Urothelium cell line (cell line): ENCODE measurements at places on chromosomes 6 and 20.

- no peak for DNase-seq
These were observed 4.5 kb downstream of the NRN1 start for GRCh38 chr6:6002005-6002847.

GRCh38 chr20:38951611-38952010 is 10.5 kb upstream of the DHX35 start:
- DNase-seq, result no peak

- DNase-seq, result no peak
These were observed 17.2 kb downstream of the SCUBE3 start for GRCh38 chr6:35230950-35231349.

DNA sequence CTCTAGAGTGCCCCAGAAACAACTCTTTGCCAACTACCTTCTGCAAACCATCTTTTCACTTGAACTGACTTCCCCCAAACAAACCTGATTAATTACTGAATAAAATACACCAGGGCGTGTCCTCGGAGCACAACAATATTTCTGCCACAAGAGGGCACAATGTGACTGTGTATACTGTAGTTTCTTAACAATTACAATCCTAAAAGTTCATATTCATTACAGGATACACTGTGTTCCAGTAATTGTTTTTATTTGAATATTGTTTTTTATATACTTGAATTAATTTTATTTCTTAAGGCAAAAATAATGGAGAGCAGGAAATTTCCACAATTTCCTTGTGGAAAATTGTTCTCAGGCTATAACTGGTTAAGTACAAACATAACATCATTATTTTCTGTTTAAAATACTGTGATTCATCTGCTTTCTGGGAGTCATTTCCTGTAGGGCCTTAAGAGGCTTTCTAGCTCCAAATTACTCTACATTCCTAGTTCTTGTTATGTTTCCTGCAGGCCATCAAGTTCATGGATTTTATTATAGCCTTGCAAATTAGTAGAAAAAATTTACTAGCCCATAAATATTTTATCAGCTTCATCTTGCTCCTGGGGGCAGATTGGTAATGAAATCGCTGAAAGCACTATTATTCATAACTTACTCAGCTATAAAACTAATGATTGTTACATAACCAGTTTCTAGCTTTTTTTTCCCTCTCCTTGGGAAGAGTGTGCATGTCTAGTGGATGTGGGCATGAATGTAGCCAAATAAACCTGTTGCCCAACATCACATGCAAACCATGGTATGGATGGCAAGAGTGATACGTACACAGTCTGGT is 51.9 kb upstream of the SLC22A16 start:
- DNase-seq, result peak; percentile 33

GRCh38 chr20:62850333-62850974 is 11.2 kb downstream of the TCFL5 start:
- DNase-seq, result no peak

DNA sequence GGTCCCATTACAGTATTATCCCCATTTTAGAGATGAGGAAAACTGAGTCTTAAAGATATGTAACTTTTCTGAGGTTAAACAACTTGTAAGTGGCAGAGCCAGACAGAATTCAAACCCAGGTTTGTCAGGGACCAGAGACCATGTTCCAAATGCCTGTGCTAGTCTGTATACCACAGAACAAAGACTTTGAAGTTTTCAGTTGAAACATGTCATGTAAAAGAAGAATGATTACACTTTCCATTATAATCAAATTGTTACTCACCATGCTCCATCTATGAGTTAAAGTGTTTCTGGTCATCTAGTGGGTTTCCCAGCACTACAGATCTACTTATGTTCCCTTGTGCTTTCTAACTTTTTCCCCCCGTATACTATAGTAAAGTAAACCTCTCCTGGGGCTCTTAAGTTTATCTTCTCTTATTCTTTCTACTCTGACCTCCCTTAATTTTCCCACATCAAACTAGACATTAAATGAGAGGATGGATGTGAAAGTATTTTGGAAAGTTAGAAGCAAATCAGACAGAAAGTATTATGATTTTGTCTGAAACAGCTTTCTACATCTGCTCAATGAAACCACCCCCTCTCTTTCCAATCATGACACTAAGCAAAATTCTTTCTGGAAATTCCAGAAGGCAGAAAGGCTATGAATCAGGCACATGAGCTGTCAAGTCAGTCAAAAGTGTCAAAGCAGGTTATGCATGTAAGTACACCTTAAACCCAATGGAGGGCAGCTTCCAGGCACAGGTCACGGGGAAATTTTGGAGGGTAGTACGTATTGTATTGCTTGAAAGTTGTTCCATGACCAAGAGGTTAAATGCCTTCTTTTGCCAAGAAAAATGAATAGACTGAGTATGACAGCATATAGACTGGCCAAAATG is 132.7 kb upstream of the MAP3K7 start:
- no peak for DNase-seq

DNA sequence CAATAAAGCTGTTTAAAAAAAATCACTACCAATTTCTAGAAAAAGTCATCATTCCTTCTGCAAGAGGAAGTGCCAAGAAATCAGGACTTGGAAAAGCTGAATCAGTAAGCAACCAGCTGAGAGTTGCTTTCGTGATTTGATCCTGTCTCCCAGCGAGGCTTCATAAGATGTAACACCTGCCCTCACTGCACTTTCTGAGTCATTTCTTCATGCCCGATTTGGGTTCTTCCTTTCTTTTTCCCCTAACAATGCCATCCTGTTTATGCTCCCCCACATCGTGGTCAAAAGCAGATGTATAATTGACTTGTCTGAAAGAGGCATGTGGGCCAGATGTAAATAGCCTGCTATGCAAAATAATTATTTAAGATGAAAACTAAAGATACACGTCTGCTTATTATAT is 52.1 kb downstream of the RIPOR2 start:
- no peak for DNase-seq

DNA sequence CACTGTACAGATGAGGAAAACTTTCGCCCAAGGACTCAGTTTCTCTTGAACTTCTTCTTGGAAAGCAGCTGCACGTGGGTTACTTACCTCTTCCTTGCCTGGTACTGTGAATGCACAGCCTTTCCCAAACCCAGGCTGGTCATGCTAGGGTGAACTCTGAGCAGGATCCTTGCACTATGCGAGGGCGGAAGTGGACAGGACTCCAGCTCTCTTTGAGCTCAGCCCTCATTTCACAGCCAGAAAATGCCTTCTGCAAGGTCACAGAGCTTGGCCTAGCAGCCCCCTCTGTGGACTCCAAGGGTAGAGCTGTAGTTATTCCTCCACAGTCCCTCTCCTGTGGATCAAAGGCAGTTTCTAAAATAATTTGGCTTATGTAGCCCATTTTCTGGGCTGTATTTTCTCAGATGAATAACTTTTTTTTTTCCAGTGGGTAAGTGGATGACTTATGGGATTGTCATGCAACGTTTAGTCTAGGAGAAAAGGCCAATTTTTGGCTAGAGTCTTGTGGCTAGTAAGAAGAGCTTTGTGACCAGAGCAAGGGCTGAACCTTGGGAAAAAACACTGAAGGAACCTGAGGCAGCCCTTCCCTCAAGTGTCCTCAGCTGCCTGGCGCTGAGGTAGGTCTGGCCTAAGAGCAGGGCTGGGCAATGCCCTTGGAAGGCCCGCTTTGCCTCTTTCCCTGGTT is 172.7 kb downstream of the SCP2D1 start:
- no peak for DNase-seq

GRCh38 chr6:45587229-45588060 is 209.7 kb upstream of the SUPT3H start:
- DNase-seq, result no peak

- DNase-seq, result peak; percentile 40
These were observed 41.5 kb upstream of the KCNQ5 start for GRCh38 chr6:72580281-72580940.

- no peak for DNase-seq
These were observed 86.0 kb upstream of the IYD start for GRCh38 chr6:150282806-150283205.

DNA sequence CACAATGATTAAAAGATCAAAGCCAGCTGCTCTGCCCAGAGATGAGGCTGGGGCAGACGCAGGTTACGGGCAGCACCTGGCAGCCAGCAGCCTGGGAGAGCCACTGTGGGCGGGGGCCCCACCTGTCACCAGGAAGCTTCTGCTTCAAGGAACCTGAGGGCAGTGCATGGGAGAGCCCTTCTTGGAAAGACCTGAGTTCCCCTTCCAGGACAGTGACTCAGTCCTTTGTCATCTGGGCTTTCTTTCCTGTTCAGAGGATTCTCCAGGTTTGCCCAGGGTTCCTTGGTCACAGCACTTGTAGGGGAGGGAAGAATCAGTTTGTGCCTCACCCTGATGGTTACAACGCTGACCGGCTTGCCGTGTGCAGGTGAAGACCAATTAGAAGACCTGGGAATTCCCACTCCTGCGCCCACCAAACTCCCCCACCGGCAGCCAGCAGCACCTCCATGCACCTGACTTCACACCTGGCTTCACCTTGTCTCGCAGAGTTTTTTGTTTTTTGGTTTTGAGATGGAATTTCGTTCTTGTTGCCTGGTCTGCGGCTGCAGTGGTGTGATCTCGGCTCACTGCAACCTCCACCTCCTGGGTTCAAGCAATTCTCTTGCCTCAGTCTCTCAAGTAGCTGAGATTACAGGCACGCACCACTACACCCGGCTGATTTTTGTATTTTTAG is 2.0 kb downstream of the ZBP1 start:
- peak; percentile 82 for DNase-seq

DNA sequence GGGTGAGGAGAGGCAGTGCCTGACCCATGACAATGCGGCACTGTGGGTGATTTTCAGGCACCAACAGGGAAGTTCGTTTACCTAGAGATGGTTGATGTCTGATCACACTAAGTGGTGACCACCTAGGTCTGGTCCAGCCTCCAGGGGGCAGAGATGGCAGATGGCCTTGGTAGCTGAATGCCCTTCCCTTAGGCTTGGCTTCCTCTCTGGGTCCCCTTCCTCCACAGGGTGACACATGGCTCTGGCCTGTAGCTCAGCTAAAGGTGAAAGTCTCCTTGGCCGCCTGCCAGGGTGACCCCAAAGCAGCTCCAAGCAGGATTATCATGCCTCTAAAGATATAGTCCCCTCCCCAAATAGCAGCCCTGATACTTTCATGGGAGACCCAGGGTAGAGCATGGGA is 6.4 kb downstream of the GDAP1L1 start:
- no peak for DNase-seq

DNA sequence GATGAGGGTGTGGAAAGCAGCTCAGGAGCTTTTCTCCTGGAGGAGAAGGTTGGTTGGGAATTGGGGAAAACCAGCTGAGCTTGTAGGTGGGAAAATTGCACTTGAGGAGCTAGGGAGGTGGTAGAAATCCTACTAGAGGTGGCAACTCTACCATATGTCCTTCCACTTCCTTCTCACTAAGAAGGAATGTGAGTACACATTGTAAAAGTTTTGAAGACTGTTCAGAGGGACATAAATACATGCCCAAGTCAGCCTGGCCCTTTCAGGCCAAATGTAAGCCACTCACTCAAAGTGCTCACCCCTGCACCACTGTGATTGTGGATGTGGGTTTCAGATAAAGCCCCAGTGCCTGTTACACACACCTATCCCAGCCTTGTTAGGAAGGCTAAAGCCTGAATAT is 290.5 kb upstream of the PLCB4 start:
- no peak for DNase-seq

- no peak for DNase-seq
These were observed 17.6 kb upstream of the CDKN1A start for GRCh38 chr6:36660771-36661471.

GRCh38 chr6:136726837-136727557 is 65.3 kb downstream of the MAP3K5 start:
- DNase-seq, result no peak

DNA sequence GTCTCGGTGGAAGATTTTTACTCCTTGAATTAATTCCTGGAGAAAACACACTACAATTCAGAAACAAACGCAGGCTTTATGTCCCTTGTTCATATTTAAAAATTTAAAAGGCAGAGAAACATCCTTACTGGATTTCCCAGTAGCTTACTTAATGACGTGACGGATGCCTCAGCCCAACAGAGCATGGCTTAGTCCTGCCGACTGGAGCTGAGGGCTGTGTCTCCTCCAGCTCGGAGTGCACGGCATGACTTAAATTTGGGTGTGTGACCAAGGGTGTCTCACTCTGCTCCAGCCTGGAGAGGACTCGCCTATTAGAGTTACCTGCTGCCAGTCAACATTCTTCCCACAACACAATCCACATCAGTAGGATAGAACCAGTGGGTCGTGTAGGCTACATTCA is 107.1 kb downstream of the PSMB1 start:
- DNase-seq, result no peak

GRCh38 chr6:109865968-109866367 is 112.1 kb upstream of the GPR6 start:
- no peak for DNase-seq

- DNase-seq, result no peak
These were observed 188.5 kb downstream of the REV3L start for GRCh38 chr6:111294374-111294967.

DNA sequence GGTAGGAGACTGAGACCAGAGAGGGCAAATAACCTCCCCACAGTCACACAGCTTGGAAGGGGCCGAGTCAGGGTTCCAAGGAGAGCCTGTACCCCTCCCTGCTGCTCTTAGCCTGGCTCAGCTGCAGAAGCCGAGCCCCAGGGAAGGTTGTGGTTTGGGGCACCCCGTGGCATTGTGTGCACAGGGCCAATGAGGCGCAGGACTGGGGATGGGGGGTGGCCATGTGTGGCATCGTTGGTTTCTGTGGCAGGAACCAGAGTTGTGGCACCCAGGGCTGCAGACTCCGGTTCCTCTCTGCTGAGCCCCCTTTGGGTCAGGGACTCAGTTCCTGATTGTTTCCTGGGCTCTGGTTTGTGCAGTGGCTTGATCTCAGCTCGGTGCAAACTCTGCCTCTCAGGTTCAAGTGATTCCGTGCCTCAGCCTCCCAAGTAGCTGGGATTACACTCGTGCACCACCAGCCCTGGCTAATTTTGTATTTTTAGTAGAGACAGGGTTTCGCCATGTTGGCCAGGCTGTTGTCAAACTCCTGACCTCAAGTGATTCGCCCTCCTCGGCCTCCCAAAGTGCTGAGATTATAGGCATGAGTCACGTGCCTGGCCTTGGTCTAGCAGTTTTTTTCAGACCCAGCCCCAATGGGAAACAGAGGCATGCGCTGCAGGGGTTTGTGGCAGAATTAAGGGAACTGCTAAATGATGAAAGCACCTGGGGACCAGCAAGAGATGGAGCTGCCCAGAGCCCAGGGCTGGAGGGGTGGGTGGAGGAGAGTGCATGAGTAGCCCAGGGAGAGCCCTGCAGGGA is 221.0 kb upstream of the SULF2 start:
- DNase-seq, result no peak

- no peak for DNase-seq
These were observed 29.1 kb upstream of the YWHAB start for GRCh38 chr20:44856442-44856841.

DNA sequence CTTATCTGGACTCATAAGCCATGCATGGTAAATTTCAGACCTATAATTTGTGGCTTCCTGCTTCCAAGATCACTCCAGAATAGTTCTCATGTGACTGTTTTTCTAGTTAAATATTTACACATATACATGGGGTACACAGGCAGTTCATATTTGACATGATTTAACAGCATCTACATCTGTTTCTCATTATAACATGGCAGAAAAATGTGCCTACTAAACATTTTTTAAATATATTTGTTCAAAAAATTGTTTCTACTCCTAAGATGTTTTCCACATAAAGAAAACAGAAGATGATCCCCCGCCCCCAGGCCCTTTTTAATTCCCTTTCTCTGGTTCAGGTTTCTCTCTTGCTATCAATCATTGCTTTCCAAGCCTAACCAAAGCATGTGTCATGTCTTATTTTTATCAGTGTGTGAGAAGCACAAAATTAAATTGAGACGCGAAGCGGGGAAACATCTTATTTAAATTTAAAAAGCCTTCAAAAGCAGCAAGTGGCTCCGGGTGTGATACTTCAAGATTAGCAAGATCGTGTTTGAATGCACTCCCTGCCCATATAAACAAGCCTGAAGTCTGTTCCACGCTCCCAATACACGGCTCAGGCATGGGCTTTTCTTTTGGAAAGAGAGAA is 37.3 kb downstream of the IPCEF1 start:
- no peak for DNase-seq
